NCI-H2081 (cell line): ENCODE measurements at places on chromosomes 4 and X.

- no peak for DNase-seq
Measured at GRCh38 chr4:176309772-176310171, 10.0 kb upstream of the SPCS3 start.

- DNase-seq = no peak
Measured at GRCh38 chrX:46739736-46740135, 19.2 kb downstream of the SLC9A7 start.

DNA sequence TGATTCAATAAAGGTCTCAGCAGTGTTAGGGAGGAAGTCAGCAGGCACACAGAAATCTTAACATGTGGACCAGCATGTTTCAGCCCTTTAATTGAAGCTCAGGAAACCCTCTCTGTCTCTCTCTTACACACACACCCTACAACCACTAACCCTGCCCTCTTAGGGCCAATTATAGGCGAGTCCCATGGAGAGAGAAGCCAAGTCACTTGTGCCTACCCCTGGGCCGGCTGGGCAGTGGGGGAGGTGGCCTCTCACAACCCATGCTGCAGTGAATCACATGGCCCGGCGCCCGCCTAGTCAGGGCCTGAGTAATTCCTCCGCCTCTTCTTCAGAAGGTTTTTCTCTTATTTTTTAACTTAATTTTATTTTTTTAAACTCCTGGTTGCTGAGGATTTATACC is 3.7 kb downstream of the FGD1 start:
- no peak for DNase-seq

GRCh38 chr4:90922174-90922573 is 795.0 kb downstream of the CCSER1 start:
- no peak for DNase-seq
